KBM-7 (cell line): ENCODE measurements at places on chromosomes 2 and 18.

GRCh38 chr2:184532551-184532950 is 65.8 kb upstream of the ZNF804A start:
- no peak for DNase-seq

GRCh38 chr2:113910967-113911678 is 21.2 kb downstream of the ACTR3 start:
- DNase-seq: no peak

DNA sequence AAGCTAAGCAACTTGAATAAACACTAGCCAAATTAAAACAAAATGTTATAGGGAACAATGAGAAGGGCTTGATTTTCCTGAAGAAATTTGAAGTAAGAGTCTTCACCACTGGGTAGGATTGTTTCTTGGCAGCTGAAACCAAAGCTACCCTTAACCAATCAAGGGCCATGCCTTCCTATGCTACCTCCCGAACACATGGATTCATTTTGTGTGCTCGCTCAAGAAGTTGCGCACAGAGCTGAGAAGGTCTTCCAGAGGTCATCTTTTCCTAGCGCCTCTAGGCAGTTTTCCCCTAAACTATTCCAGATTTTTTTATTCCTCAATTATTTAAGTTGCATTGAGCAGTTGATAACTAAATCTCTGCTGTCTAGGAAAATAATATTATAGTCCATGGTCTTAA is 264.6 kb downstream of the RBM43 start:
- DNase-seq: no peak

- peak; percentile 95 for DNase-seq
Observed at GRCh38 chr2:112794131-112794733, 9.9 kb upstream of the IL1A start.

DNA sequence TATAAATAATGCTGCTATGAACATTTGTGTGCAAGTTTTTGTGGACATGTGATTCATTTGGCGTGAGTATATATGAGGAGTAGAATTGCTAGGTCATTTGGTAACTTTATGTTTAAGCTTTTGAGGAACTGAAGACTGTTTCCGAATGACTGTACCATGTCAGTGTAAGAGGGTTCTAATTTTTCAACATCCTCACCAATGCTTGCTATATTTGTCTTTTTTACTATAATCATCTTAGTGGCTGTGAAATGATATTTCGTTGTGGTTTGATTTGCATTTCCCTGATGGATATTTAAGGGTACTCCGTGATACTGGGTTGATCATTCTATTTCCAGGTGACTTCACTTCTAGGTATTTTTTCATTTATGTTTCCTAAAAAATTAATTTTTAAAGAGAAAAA is 241.1 kb downstream of the BCL2 start:
- DNase-seq: no peak

GRCh38 chr2:215436705-215437565 is 1.1 kb upstream of the FN1 start:
- no peak for DNase-seq

DNA sequence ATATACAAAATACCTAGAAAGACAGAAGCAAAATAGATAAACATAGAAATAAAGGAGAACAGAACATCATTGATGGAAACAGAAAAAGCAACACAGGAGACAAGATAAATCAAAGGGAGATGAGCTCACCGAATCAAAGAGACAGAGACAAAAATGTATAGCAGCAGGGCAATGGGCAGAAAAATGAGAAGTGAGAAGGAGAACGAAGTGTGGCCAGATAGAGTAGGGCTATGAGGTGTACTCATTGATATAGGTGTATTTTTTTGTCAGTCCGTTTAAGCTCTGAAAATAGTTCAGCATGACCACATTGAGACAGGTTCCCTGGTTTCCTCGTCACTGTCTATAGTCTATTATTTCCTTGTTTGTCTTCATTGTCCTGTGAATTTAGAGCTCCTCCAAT is 55.1 kb downstream of the SP100 start:
- no peak for DNase-seq

DNA sequence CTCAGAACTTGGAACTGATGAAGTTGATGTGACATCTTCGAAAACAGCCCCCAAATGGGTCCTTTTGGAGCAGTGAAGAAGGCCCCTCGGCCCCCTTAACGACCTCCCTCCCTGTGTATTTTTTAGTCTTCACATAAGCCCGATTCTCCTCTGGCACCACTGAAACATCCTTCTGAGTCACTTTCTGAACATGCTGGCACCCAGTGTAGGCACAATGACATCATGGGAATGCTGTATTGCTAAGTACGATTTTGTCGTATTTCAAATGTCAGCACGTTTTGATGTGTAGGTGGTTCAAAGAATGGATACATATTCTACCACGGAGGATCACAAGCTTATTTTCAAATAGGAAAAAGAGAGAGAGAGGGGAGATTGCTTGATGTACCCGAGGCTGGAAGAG is 111.7 kb upstream of the RIOK3 start:
- DNase-seq: no peak

GRCh38 chr2:190452433-190452832 is 44.3 kb downstream of the MFSD6 start:
- no peak for DNase-seq

GRCh38 chr2:127046579-127046978 is 60.4 kb downstream of the BIN1 start:
- DNase-seq: no peak

- DNase-seq: peak; percentile 63
Observed at GRCh38 chr2:160367887-160368286, 125.7 kb downstream of the RBMS1 start.

GRCh38 chr2:40535972-40536371 is 84.1 kb upstream of the SLC8A1 start:
- DNase-seq: no peak

DNA sequence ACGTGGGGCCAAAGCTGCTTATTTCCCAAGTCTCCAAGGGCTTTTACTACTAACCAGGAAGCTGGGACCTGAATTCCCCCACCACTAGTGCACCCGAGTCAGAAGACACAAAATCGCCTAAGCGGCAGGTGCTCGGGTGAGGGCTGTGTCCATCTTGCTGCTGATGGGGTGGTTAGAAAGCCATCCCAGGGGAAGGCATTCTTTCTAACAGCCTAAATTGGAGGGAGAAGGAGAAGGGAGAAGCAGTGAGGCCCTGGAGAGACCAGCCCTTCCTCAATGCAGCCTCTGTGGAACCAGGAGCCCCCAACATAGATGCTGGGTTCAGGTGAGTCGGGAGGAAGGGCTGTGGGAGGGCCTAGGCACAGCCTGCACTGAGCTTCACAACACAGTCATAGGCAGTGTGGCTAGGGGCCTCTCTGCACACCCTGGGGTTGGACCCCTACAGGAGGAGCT is 1.9 kb upstream of the PROM2 start:
- no peak for DNase-seq

DNA sequence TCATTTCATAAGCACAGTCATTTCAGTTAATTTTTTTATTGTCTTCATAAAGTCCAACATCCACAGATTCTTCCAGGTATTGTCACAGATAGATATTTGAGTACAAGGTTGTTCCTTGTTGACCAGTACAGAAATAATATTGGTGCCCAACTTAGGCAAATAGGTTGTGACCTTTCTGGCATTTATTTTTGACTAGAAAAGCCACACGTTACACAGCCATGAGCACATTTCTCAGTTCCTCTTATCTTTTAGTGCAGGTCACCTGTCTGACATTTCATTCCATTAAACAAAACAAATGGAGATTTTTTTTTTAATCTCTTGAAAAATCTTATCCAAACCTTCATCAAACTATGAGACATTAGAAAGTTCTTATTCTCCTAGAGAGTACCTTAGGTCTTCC is 428.8 kb downstream of the ZNF521 start:
- no peak for DNase-seq

- no peak for DNase-seq
Observed at GRCh38 chr2:179165356-179166000, 99.2 kb downstream of the SESTD1 start.

GRCh38 chr2:210233487-210233886 is 8.2 kb upstream of the ACADL start:
- no peak for DNase-seq

DNA sequence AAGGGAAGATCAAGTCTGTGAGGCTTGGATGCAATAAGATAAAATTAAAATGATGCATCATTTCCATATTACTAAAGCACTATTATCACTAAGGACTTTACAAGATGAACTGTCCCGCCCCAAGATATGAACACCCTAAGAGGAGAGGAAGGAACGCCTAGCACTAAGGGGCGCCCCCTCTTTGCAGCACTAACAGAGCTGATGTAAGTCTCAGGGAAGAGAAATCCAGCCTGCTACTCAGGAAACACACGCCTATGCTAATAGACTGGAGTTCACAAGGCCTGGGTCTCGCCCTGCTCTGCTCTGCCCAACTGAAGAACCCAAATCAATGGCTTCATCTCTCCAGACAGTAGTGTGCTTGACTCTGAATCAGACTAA is 6.1 kb downstream of the INO80C start:
- DNase-seq: no peak

DNA sequence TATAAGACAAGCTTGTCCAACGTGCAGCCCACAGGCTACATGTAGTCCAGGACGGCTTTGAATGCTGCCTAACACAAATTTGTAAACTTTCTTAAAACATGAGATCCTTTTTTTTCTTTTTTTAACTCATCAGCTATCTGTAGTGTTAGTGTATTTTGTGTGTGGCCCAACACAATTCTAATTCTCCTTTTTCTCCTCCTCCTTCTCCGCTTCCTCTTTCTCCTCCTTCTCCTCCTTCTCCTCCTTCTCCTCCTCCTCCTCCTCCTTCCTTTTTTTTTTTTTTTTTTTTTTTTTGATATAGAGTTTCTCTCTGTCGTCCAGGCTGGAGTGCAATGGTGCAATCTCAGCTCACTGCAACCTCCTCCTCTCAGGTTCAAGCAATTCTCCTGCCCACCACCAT is 39.3 kb upstream of the GTF2A1L start:
- peak; percentile 57 for DNase-seq

DNA sequence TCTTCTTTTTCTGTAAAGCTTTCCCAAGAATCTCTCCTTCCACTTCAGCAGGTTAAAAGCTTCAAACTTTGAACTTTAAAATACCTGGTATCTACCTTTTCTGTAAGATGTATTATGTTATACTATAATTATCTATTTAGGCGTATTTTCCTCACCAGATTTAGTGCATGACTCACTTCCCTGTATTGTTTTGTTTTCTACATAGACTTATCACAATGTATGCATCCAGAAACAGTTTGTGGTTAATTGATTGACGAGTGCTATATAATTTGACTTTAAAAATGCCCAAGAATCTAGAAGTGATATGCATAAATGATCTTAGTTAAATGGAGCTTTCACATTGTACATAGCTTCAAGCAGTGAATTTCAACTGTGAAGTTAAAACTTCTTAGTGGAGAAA is 473.9 kb upstream of the CDH2 start:
- no peak for DNase-seq

GRCh38 chr2:121153516-121153915 is 131.5 kb downstream of the TFCP2L1 start:
- no peak for DNase-seq

- no peak for DNase-seq
Observed at GRCh38 chr2:181073896-181074295, 93.5 kb downstream of the UBE2E3 start.

GRCh38 chr2:26577442-26578112 is 63.6 kb downstream of the CIB4 start:
- DNase-seq: peak; percentile 68

- no peak for DNase-seq
Observed at GRCh38 chr2:62938126-62938525, 112.5 kb upstream of the OTX1 start.

DNA sequence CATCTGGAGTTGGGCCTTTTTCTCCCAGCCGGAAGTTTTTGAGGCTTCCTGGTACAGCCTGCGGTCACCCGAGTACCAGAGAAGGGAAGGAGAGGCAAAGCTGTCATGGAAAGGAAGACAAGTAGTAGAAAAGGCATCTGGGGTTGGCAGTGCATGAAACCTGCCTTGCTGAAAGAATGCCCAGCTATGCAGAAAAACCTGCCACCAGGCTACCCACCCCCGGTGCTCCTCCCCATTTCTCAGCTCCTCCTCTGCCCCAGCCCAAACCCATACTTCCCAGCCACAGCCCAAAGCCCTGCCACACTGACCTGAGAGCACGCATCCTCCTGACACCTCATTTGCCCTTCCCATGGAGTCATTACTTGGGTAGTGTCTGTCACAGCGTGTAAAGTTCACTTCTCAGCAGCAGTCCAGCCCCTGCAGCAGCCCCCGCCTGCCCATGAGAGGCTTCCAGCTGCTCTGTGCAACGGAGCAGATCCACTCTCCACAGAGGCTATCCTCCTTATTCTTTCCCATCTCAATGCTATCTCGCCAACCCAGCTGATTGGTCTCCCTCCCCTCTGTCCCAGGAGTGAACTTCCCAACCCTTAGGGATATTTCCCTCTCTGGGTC is 40.4 kb upstream of the MAL start:
- peak; percentile 12 for DNase-seq

- no peak for DNase-seq
Observed at GRCh38 chr18:33951031-33951430, 273.7 kb downstream of the NOL4 start.

GRCh38 chr2:64754570-64754969 is 100.9 kb upstream of the SERTAD2 start:
- DNase-seq: peak; percentile 35

DNA sequence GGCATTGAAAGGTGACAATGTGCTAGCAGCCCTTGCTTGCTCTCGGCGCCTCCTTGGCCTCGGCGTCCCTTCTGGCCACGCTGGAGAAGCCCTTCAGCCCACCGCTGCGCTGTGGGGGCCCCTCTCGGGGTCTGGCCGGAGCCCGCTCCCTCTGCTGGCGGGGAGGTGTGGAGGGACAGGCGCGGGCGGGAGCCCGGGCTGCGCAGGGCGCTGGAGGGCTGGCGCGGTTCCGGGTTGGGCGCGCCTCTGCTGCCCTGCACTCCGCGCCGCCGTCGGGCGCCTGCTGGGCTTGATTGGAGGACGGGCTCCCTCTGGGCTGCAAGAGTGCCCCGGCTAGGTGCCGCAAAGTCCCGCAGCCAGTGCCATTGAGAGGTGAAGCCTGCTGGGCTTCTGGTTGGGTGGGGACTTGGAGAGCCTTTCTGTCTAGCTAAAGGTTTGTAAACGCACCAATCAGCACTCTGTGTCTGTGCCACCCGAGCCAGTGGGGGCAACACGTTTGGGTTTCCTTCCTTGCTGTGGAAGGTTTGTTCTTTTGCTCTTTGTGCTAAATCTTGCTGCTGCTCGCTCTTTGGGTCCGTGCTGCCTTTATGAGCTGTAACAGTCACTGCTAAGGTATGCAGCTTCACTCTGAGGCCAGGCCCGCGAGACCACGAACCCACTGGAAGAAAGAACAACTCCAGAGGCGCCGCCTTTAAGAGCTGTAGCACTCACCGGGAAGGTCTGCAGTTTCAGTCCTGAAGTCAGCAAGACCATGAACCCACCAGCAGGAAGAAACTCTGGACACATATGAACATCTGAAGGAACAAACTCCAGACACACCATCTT is 14.8 kb upstream of the IMP4 start:
- no peak for DNase-seq
